ENCODE measurements at places on chromosomes 13 and 19. TPM values are rescaled to one million over a fixed set of nuclear protein-coding genes. Genes with fewer than 3 reads are reported as not detected.

C2CD4C gene
- 1.2 TPM for polyA plus RNA-seq

ZNF587B gene
- 14.8 TPM for polyA plus RNA-seq

OR7A5 gene
- not detected for polyA plus RNA-seq

CBLC gene
- 4.2 TPM for polyA plus RNA-seq

ADGRE2 gene
- polyA plus RNA-seq = 1.1 TPM

BCAM gene
- 730 TPM for polyA plus RNA-seq

TGDS gene
- 19.5 TPM for polyA plus RNA-seq

SLITRK6 gene
- polyA plus RNA-seq = 10.8 TPM

B3GNT8 gene
- polyA plus RNA-seq = 3.7 TPM

SSC5D gene
- 7.0 TPM for polyA plus RNA-seq

OXGR1 gene
- 6.4 TPM for polyA plus RNA-seq

TLE5 gene
- 483 TPM for polyA plus RNA-seq

UBXN6 gene
- 84.6 TPM for polyA plus RNA-seq

PLK5 gene
- polyA plus RNA-seq = 0.35 TPM

RPS16 gene
- 1,316 TPM for polyA plus RNA-seq

PRR19 gene
- polyA plus RNA-seq = 1.8 TPM

Measured in left renal pelvis (tissue), 4 donors.